ENCODE measurements at places on chromosomes 3 and 15. TPM values are rescaled to one million over a fixed set of nuclear protein-coding genes. Genes with fewer than 3 reads are reported as not detected.

- DNase-seq, result no peak
These were observed 127.4 kb downstream of the TFG start for GRCh38 chr3:100836661-100837060.

Gene RAB43
- 23.2 TPM for polyA plus RNA-seq

GRCh38 chr15:29021857-29022256 lies 136.1 kb downstream of the APBA2 start:
- no peak for DNase-seq

GRCh38 chr3:35380196-35380595 lies 259.1 kb upstream of the ARPP21 start:
- no peak for DNase-seq

- peak; percentile 63 for DNase-seq
These were observed 10.0 kb downstream of the ATP13A3 start for GRCh38 chr3:194476784-194477183.

- DNase-seq, result peak; percentile 88
These were observed 1.4 kb downstream of the ACVR2B start for GRCh38 chr3:38454884-38455638.

- no peak for DNase-seq
These were observed 194.1 kb downstream of the MEX3B start for GRCh38 chr15:81851757-81852156.

Gene SEMA6D
- polyA plus RNA-seq, result 23.4 TPM

Gene KCNAB1
- polyA plus RNA-seq, result 0.67 TPM

DNA sequence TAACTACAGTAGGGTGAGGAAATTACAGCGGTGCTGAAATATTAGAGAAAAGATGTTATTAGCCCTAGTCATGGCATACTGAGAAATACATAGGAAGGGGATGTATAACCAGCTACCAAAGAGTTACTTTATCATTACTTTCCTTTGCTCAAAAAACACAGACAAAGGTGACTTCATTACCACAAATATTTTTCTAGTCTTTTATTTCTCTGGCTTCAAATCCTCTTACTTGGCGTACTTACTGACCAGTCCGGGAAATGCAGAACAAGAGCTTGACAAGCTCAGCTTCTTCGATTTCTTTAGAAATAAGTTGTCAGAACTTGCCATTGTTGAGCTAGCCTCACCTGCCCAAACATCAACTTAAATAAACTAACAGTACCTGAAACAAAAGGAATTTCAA lies 142.1 kb upstream of the TMCO5A start:
- DNase-seq, result no peak

DNA sequence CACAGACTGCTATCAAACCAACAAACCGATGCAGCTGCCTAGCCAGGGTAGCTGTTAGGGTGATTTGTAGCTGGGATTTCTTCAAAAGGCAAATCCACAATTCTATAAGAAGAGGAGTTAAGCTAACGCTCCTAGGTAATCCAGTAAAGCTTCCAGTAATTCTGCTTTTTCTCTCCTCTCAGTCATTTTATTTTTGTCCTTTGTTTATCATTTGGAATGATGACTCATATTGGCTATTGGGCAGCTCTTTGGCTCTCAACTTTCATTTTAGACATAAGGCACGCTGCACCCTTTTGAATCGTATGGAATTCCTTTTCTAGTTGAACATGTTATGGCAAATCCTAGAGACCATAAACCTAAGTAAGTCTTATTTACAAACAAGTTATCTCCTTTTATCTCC lies 53.2 kb upstream of the PPARG start:
- DNase-seq, result no peak

- DNase-seq, result peak; percentile 49
These were observed 562.8 kb downstream of the NR2F2 start for GRCh38 chr15:96893159-96893906.

GRCh38 chr15:89756897-89757296 lies 5.8 kb upstream of the MESP1 start:
- peak; percentile 51 for DNase-seq

All from hepatocyte (in vitro differentiated cells).